NCI-H774 (cell line): ENCODE measurements at places on chromosomes 7 and 10.

- DNase-seq = peak; percentile 14
These were observed 9.3 kb downstream of the RPP38 start for GRCh38 chr10:15106352-15107013.

GRCh38 chr7:105261689-105262088 is 127.0 kb downstream of the SRPK2 start:
- no peak for DNase-seq

GRCh38 chr10:97050956-97051496 is 134.7 kb downstream of the SLIT1 start:
- no peak for DNase-seq

GRCh38 chr7:39924122-39924521 is 25.9 kb upstream of the CDK13 start:
- DNase-seq = no peak

DNA sequence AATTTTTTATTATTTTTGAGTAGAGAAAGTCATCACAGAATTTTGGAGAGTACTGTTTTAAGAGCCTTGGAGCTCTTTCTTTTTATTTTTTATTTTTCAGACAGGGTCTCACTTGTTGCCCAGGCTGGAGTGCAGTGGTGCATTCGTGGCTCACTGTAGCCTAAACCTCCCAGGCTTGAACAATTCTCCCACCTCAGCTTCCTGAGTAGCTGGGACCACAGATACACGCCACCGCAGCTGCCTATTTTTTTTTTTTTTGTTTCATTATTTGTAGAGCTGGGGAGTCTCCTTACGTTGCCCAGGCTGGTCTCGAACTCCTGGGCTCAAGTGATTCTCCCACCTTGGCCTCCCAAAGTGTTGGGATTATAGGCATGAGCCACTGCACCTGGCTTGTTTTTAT is 10.6 kb downstream of the CPA4 start:
- DNase-seq = no peak

- DNase-seq = no peak
These were observed 40.9 kb upstream of the ZNF365 start for GRCh38 chr10:62333135-62333889.

DNA sequence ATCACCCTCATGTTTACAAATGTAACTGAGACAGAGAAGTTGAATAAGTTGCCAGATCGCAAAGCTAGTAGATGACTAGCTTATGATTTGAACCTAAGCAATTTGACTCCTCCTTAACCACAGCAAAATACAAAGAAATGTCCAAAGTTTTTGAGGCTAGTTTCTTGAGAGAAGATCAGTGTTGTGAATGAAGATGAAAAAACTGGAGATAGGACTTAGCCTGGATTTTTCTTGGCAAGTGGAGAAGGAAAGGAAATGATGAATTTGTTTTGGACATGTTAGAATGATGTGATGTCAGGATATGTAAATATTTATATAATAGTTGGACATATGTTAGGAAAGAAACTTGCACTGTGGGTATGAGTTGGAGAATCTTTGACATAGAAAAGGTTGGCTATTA is 149.8 kb downstream of the LSMEM1 start:
- no peak for DNase-seq

- DNase-seq = no peak
These were observed 50.0 kb upstream of the SHH start for GRCh38 chr7:155862123-155862892.

DNA sequence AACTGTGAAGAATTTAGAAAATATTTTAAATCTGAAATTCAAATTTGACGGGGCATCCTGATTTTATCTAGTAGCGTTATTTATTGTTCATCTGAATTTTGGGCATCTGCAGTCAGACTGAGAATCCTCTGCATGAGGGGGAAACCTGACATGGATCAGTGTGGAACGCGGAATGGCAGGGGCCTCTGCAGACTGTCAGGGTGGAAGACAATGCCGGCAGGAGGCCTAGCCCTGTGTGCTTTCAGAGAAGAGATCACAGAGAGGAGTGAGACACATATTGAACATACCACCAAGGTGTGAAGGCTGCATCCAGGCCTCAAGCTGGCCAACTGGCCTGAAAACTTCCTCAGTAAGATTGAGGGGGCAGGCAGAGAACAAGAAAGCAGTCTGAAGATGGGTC is 921.1 kb upstream of the GHITM start:
- no peak for DNase-seq

- DNase-seq = peak; percentile 16
These were observed 30.2 kb upstream of the ABI1 start for GRCh38 chr10:26890956-26891355.

- no peak for DNase-seq
These were observed 234.1 kb downstream of the PTEN start for GRCh38 chr10:88097536-88097935.

- DNase-seq = no peak
These were observed 215.7 kb downstream of the USP6NL start for GRCh38 chr10:11395581-11396310.

DNA sequence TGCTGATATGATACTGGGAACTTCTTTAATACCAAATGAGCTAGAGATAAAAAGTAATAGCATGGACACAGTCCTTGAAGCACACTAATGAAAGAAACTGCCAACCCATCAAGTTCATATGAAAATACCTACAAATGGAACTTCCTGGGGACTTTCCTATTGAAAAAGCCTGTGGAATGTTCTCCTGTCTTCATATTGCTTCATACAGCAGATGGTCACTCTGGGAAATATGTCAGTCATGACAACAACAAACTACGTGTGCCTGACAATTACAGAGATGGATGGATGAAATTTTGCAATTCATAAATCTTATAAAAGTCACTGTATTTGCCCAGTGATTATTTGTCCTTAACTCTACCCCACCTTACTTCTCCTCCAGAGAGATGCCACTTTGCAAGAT is 106.6 kb upstream of the COL1A2 start:
- no peak for DNase-seq

GRCh38 chr10:79026806-79027146 is 42.0 kb upstream of the ZMIZ1 start:
- no peak for DNase-seq

GRCh38 chr7:20393021-20393610 is 62.4 kb downstream of the ITGB8 start:
- no peak for DNase-seq

DNA sequence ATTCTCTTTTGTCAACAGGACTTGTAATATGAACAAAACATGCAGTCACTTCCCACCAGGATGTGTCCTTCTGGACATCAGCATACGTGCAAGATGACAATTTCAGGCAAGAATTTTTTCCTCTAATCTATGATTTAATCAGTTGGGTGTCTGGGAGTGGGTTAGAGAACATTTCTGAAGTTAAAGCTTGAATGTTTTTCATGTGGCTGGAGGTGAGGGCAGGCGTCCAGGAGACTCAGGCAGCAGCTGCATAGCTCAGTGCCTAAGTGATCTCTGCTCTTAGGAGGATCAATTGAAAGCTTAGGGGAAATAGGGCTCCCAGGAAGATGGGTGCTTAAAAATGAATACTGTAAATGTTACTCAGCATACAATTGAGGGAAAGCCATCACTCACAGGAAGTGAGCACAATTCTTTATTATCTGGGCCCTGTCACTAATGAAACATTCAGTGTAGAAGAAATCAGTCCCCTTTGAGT is 457.6 kb upstream of the KLF6 start:
- DNase-seq = no peak

GRCh38 chr7:105759670-105760550 is 116.5 kb downstream of the ATXN7L1 start:
- DNase-seq = peak; percentile 14

GRCh38 chr7:47610506-47611044 is 28.7 kb upstream of the TNS3 start:
- DNase-seq = no peak

DNA sequence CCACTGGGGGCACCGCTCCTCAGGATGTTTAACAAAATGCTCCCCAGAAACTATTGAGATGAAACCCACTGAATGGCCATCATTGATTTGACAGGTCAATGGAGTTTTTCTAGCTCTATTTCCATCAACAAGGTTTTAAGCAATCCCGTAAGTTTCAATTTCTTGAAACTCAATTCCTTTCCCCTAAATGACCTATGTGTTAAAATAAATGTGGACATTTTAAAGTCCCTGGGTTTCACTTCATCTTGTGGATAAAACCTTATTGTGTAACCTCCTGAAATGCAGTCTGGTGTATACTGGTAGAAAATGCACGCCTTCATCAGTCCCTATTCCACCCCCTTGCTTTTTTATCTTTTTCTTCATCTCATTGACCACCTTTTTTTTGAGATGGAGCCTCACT is 8.9 kb upstream of the C7orf33 start:
- DNase-seq = no peak

GRCh38 chr10:29239569-29240472 is 49.0 kb upstream of the LYZL1 start:
- no peak for DNase-seq

DNA sequence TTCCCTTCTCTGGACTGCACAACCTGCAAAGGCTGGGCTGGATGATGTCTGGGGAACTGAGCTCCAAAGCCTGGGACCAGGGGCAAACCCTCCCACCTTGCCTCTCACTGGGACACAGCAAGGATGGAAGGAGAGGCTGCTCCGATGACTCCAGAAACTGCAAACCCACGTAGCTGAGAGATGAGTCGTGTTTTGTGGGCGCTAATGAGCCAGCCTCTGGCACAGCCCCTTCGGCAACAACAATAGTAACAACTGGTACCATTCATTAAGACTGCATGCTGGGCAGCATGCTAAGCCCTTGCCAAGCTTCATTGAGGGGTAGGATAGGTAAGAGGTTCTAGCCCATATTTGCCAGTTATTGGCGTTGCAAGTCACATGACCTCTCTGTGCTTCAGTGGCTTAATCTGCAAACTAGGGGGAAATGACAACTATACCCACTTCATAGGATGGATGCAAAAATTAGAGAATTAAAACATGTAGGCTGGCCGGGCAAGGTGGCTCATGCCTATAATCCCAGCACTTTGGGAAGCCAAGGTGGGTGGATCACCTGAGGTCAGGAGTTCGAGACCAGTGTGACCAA is 145.9 kb downstream of the SH3PXD2A start:
- no peak for DNase-seq

- DNase-seq = no peak
These were observed 76.7 kb downstream of the IGF2BP3 start for GRCh38 chr7:23393636-23394035.

- no peak for DNase-seq
These were observed 111.8 kb upstream of the ZNF438 start for GRCh38 chr10:31143331-31143935.

GRCh38 chr7:56074371-56074791 is 10.3 kb downstream of the SUMF2 start:
- peak; percentile 28 for DNase-seq

DNA sequence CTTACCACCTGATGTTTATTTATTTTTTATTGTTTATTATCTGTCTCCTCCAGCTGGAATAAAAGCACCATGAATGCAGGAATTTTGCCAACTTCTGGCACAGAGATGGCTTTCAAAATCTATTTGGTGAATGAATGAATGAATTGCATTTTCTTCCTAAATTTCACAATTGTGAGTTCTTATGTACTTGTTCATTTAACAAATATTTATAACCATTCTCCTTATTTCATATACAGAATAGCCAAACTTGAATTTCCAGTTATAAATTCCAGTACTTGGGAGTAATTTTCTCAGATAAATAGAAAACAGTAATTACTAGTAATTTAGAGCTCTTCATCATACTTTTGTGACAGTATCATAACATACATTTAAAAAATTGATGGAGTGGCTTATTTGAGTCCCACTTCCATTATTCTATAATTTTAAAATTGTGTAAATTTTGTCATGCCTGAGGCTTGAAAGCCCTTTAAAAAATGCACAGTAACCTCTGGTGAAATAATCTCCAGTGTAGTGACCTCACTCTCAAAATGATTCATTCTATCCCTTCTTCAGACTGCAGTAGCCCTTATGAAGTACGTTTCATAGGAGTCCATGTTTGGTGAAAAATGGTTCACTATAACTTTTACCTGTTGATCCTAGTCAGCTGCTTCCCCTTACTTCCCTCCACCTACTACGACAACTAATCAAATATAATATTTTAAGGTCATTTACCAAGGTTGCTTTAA is 40.0 kb upstream of the SRI start:
- DNase-seq = no peak

DNA sequence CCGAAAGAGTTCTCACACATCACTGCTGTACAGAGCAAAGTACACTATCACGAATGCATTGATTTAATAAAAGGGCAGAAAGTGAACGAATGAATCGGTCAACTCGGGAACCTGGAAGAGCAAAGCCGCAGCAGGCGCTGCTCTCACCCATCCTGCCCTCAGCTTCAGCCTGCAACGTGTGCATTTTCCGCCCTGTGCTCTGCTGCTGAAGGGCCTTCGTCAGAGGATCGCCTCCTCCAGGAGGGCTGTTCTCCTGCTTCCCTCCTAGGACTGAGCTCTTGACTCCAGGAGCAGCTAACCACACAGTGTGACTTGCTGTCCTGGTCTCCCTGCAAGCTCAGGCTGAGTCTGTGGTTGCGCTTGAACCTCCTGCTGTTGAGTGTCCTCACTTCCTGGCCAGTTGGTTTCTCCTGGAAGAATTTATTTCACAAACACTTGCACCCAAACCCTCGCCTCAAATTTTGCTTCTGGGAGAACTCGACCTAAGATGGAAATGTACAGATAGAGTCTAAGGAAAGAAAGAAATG is 473.0 kb upstream of the KLF6 start:
- no peak for DNase-seq

GRCh38 chr10:86678999-86679792 is 10.9 kb downstream of the LDB3 start:
- no peak for DNase-seq

- no peak for DNase-seq
These were observed 34.4 kb downstream of the PLEKHA8 start for GRCh38 chr7:30062587-30062986.

DNA sequence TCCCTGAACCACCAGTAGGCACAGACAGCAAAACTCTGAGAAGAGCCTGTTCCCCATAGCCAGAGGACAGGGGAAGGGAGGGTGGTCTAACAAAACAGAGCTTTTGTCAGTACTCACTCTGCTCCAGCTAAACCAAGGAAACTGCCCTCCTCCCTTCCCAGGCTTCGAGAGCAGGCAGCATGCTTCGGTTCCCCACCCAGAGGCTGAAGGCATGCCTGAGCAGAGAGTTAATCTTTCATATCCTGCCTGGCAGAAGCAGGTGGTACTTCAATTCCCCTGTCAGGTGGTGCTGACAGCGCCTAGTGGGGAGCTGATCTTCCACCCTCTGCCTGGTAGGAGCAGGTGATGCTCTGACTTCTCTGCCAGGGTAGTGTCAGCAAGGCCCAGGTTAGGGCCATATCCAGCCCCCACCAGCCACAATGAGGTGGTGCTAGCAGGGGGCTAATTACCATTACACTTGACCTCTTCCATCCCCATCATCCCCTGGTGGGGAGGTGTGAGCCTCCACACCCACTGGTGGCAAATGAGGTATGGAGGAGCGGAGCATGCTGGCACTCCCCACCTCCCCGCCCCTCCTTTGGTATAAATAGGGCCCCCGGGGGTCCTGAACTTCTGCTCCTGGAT is 35.1 kb downstream of the SDK1 start:
- no peak for DNase-seq

- DNase-seq = no peak
These were observed 110.0 kb downstream of the HGF start for GRCh38 chr7:81659697-81660395.

DNA sequence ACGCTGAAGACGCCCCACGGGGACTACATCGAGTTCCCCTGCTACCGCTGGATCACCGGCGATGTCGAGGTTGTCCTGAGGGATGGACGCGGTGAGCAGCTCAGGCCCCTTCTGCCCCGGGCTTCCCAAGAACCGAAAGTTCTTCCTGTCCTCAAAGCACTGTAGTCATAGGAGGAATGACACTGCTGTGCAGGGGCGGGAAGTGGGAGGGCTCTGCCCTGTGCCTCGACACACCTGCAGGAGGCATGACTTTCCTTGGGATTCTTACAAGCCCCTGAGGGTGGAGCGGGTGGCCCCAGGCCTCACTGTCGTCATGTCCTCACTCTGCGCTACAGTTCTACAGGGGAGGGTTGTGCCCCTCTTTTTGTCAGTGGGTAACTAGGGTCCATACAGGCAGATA is 8.6 kb downstream of the ALOX5 start:
- DNase-seq = no peak
